ENCODE measurements at places on chromosomes 7 and 10.
A peak's percentile ranks its signal among the peaks of the same experiment; 100 is the strongest.

- DNase-seq: peak; percentile 19
These were observed 179.4 kb downstream of the CACNA2D1 start for GRCh38 chr7:82263920-82264782.

DNA sequence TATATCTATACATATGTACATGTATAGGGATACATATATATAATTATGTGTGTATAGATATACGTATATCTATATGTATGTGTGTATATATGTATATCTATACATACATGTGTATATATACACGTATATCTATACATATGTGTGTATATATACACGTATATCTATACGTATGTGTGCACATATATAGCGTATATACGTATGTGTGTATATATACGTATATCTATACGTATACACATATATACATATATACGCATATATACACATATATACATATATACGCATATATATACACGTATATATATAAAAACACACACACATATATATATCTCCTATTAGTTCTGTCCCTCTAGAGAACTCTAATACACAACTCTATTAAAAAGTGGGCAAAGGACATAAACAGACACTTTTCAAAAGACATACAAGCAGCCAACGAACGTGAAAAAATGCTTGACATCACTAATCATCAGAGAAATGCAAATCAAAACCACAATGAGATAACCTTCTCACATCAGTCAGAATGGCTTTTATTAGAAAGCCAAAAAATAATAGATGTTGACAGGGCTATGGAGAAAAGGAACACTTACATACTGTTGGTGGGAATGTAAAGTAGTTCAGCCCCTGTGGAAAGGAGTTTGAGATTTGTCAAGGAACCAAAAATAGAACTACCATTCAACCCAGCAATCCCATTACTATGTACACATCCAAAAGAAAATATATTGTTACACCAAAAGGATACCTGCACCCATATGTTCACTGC, 22.0 kb upstream of the TMEM120A start:
- DNase-seq: no peak

- no peak for DNase-seq
These were observed 233.9 kb upstream of the AOAH start for GRCh38 chr7:36958111-36958733.

DNA sequence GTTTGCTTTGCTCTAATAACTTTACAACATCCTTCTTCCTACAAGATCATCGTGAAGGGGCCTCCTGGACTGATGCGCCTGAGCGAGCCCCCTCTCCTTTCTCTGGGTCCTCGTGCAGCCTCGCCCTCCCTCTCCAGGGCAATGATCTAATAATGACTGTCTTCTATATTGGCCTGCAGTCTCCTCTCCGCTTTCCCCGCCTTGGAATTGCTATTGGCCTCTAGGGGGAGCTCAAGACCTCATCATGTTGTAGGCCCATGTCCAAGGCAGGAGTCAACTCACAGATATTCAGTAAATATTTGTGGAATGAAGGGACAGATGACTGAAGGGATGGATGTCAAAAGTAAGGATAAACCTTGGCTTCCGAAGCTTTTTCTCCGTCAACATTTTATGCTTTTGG, 1180.3 kb downstream of the TYW1 start:
- peak; percentile 79 for DNase-seq

DNA sequence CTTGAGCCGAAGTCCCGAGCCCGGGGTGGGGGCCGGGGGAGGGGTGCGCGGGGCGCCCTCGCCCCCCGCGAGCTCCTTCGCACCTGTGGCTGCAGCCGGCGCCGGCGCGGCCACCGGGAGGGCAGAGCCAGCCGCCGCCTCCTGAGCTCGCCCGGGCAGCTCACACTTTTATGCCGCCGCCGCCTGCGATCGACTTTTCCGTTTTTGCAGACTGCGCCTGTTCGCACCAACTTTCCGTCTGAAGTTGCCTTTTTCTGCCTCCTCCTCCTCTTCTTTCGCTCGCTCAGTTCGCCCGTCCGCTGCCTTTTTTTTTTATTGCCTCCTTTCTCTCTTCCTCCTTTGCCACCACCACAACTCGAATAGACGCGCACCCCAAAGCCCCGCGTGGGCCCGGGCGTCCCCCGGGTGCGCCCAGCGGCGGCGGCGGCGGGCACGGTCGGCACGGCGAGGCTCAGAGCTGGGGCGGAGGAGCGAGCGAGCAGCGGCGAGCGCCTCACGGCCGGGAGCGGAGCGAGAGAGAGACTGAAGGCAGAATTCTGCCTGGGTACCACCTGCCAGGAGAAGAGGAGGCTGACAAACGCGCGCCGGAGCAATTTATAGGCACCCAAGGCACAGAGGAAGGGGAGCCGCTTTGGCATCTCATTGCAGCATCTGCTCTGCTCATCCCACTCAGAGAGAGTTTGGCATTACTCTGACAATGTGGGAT, at the start of gene C1QL3:
C1QL3 (minus strand) TSS at position 569 of the 706 bp plus-strand sequence. CDS start 814 bp downstream, outside the sequence.
- no peak for DNase-seq

GRCh38 chr10:17432723-17433122, 21.7 kb downstream of the ST8SIA6 start:
- no peak for DNase-seq

DNA sequence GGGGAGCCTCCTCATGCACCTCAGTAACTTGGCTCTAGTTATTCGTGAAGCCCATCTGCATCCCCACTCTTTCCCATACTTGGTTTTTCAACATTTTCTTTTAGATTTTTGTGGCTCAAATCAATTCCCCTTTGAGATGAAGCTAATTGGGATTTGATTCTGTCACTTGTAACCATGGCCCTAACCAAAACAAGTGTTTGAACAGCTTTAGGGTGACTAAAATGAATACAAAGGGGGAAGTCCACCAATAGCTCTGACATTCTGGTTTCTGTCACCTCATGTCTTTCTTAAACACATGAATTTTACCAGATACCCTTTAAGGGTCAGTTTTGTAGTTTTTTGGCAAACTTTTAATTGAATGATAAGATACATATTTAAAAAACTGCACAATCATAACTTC, 87.0 kb downstream of the PCGF5 start:
- DNase-seq: no peak

- DNase-seq: no peak
These were observed 18.0 kb upstream of the SLF2 start for GRCh38 chr10:100894589-100895294.

- no peak for DNase-seq
These were observed 1173.9 kb upstream of the LRRTM3 start for GRCh38 chr10:65751896-65752295.

DNA sequence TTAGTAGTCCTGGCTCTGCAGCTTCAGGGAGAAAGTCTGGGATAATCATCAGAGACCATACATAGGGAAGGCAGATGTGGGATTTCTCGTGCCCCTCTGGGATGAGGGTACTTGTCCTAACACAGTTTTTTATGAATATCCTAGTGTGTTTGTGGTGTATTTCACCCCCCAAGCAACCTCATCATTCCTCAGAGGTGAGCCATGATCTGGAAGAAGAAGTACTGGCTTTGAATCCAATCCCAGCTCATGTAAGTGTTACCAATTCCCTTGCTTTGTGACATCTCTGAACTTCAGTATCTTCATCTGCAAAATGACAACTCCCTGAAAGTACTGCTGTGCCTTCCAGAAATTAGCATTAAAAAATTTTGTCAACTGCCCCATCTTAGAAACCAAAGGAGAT, 347.5 kb upstream of the ZMIZ1 start:
- DNase-seq: no peak

GRCh38 chr10:47123716-47124288, 176.2 kb upstream of the GDF10 start:
- DNase-seq: no peak

DNA sequence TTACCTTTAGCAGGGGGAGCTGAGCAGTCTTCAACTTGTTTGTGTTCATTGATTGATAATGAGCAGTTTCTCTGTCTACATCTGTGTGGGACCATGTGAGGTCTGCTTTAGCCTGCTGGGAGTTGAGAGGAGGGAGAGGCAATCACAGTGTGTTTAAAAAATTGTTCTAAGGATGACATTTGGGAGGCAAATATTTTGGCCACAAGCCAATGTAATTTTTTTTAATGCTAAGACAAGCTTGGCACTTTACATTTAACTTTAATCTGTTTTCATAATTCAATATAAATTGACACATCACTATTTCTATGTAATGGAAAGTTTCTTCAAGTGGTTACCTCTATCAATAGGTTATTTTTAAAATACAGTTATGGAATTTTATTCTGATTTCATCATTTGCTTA, 55.9 kb upstream of the SEMA3A start:
- no peak for DNase-seq

DNA sequence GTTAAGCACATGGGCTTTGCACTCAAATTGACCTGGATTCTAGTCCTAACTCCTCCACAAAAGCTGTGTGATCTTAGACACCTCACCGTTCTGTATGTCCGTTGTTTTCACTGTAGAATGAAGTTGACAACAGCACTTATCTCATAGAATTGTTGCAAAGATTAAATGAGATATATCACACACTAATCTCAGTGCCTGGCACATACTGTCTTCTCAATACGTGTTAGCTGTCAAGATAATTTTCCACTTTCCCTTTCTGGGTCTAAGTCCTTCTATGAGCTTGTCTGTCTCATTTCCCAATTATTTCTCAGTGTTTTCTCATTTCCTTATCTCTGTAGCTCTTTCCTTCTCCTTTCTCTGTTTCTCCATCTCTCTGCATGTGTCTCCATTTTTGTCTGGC, 296.6 kb downstream of the KCNMA1 start:
- DNase-seq: no peak

DNA sequence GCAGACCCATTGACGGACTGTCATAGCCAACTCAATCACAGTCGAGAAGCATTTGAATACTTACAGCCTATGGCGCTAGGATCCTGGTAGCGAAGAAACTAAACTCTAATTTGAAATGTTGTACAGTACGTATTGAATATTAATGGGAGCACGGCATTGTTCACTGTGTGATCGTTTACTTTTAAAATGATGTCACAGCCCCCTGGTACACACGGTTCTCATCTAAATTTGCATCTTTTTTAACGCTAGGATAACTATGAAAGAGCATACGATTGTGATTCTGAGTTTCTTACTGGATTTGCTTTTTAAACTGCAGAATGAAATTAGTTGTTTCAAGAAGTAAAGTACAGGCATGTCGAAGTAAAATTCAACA, 895 bp upstream of the NAPEPLD start:
- no peak for DNase-seq

DNA sequence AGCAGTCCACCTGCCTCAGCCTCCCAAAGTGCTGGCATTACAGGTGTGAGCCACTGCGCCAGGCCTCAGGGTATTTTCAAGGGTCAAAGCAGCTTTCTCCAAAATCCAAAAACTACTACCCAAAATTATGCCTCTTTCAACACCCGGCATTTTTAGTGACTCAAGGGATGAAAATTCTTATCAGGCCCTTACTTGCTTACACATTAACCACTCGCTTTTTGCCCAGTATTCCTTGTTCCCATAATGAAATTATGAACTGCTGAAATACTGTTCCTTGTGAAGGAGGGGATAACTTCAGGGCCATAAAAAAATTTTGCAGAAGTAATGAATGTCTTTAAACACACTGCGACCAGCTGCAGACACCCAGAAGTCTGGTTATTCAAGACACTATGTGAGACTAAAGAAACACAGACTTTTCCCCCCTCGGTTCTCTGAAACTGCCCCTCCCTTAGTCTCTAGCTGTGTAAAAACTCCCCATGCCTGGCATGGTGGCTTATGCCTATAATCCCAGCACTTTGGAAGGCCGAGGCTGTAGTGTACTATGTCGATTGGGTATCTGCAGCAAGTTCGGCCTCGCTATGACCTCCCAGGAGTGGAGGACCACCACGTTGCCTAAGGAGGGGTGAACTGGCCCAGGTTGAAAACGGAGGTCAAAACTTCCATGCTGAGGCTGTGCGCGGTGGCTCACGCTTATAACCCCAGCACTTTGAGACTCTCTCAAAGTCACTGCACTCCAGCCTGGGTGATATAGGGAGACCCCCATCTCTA, 12.0 kb downstream of the FXYD4 start:
- DNase-seq: no peak

DNA sequence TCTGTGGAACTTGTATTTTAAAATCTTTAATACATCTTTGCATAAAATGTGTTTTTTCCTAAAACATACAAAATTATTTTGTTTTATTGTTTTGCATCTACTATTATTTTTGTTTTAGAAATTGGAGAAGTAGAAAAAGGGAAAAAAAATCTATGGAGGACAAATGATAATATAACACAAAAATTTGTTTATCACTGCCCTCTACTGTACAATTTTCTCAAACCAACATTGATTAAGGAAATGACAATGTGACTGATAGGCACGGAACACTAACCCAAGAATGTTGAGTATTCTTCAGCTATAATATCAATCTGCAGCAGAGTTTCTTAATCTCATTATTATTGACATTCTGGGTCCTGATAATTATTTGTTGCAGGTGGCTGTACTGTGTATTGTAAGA, 9.5 kb upstream of the ING3 start:
- DNase-seq: peak; percentile 21

DNA sequence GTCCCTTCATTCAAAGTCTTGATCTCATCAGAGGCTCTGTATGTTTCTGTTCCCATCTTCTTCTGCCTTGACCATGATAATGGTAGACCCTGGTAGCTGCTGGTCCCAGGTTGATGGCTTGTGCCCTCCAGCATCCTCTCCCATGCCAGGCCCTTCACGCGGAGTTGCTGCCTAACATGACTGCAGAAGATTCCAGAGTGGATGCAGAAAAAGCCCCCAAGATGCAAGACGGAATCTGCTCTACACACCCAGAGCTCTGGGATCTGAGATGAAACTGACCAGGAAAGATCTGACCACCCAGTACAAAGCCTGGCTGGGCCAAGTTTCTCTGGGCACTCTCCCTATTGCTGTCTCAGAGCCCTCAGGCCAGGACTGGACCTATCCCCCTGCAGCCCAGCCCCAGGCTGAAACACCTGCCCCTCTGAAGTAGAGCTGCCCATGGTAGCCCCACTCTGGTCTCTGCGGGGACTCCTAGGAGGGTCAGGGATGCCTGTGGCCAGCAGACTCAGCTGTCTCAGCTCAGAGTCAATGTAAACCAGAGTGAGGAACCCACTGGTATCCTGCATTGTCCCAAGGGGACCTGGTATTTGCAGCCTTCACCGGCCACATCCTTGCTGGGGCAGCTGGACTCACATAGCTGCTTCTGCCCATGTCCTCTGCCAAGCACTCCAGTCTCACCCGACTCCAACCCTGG, 9.5 kb upstream of the FRMD4A start:
- no peak for DNase-seq

DNA sequence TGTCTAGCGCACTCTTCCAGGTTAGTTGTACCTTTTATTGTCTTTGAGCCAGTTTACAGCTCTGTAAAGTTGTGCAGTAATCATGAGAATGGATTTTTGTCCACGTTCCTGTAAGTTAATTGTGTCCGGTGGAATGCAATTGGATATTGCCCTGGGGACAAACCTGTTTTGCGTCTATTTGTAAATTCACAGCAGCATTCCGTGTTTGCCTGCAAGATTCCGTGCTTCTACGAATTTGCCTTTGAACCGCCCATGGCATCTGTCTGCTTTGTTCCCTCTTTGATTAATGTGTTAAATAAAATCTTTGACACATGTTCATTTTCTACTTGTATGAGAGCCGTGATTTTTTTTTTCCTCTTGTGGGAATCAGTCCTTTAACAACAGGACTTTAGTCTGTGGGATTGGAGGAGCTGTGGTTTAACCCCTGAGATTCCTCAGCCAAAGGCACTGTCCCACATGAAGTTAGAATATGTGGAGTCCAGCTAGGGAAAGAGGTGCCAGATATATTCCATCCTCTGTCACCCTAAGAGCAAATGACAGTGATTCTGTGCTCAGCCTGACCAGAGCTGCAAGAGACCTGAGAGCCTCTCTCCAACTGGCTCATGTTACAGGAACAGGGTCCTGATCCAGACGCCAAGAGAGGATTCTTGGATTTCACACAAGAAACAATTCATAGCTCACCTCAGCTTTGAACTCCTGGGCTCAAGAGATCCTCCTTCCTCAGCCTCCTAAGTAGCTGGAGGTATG, 126.3 kb downstream of the COL26A1 start:
- peak; percentile 26 for DNase-seq

GRCh38 chr10:122288262-122288661, 17.2 kb downstream of the BTBD16 start:
- no peak for DNase-seq
